Left lung (tissue), 14 donors: ENCODE measurements at places on chromosomes 12 and 14. TPM values are rescaled to one million over a fixed set of nuclear protein-coding genes. Genes with fewer than 3 reads are reported as not detected.

The NKX2-8 gene
- polyA plus RNA-seq = not detected

The LRRIQ1 gene
- 12.1 TPM for polyA plus RNA-seq

The AKAP5 gene
- polyA plus RNA-seq = 3.2 TPM

The WNT1 gene
- not detected for polyA plus RNA-seq

The KCNC2 gene
- polyA plus RNA-seq = 0.10 TPM

The KRT6A gene
- polyA plus RNA-seq = not detected

The KRT82 gene
- polyA plus RNA-seq = not detected

The STX2 gene
- 28.6 TPM for polyA plus RNA-seq

The TESPA1 gene
- polyA plus RNA-seq = 1.3 TPM

The LMNTD1 gene
- 1.4 TPM for polyA plus RNA-seq

The EXD2 gene
- 33.4 TPM for polyA plus RNA-seq

The C12orf50 gene
- 0.53 TPM for polyA plus RNA-seq

The VPS29 gene
- 139 TPM for polyA plus RNA-seq
